ENCODE measurements at places on chromosomes 5 and 9.

- no peak for DNase-seq
These were observed 112.8 kb upstream of the SAP30L start for GRCh38 chr5:154333016-154333415.

DNA sequence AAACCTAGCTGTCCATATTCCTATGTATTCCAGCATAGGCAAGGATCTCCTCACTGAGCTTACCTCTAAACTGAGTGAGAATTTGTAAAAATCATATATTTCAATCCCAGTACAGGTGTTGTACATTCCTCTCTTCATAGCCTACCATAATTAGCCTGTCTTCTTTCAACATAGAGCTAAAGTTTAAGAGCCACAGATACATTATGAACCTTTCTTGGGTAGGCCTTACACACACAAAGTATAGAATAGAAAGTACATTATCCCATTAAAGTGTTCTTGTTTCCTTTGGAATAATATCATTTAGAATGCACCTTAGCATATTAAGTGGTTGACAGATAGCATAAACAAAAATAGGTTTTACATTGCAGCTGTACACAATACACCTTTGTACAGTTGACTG, 282.1 kb upstream of the TMEM161B start:
- DNase-seq: no peak

DNA sequence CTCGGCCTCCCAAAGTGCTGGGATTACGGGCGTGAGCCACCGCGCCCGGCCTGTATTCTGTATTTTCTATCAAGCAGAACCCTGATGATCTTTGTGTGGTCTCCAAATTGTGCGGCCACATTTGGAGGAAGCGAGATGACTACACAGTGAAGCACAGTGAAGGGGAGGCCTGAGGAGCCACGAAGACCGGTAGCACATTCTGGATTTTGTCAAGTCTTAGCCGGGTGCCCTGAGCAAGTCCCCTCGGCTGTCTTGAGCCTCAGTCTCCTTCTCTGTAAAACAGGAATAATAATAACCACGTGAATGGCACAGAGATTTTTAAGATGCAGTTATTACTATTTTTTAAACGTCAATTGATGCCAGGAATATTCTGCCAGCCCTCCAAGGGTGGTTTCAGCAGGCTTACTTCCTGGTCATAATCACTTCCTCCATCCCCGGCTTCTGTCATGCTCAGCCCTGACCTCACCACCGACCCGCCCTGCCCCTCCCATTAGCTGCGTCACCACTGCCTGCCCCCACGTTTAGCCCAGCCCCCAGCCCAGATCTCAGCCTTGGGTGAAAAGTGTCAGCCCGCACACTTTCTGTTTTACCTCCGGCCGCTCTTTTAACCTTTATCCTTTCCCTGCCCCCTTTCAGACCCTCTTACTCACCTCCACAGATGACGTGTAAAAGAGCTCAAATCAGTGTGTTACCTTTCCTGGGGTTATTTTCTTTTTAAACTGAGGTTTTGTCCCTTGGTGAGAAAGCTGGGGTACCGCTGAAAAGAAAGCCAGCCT, 27.0 kb upstream of the ERGIC1 start:
- DNase-seq: peak; percentile 76

- no peak for DNase-seq
These were observed 2.3 kb downstream of the DNLZ start for GRCh38 chr9:136361047-136361753.

GRCh38 chr5:73280821-73281746, 108.1 kb downstream of the TMEM174 start:
- DNase-seq: no peak

GRCh38 chr9:7816021-7816420, 16.4 kb upstream of the DMAC1 start:
- DNase-seq: no peak

- no peak for DNase-seq
These were observed 21.6 kb downstream of the CAST start for GRCh38 chr5:96683810-96684209.

- peak; percentile 35 for DNase-seq
These were observed 2.4 kb downstream of the ANXA6 start for GRCh38 chr5:151154931-151155774.

DNA sequence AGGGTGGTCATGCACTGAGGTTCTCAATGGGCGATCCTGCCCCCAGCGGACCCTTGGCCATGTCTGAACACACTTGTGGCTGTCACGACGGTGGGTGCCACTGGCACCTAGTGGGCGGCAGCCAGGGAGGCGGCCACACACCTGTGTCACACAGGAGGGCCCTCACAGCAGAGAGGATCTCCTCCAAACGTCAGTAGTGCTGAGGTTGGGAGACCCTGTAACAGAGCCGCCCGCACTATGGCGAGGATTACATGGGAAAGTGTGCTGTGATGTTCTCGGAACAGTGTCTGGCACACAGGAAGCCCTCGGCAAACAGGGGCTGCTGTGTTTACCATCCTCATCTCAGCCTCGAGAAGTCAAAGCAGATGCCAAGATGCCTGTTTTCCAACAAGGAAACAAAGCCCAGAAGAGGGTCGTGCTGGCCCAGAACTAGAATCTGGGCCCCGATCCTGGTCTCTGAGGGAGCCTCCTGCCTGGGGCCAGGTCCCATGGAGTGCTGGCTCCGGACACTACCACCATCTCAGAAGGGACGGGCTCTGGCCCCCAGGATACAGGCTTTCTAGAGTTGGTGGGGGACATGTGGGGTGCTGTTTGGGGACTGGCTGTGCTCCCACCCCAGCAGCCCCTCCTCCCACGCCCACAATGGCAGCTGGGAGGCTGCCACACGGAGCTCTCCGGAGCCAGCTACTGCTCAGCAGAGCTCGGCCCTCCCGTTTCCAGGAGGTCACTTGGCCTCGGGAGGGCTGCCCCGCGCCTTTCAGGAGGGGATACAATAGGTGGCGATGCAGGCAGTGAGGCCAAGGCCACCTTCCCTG, 48.2 kb downstream of the DBH start:
- DNase-seq: no peak
